ENCODE measurements at places on chromosomes 7 and 10. TPM values are rescaled to one million over a fixed set of nuclear protein-coding genes. Genes with fewer than 3 reads are reported as not detected.

- DNase-seq, result no peak
Measured at GRCh38 chr7:81248420-81248819, 329.6 kb upstream of the SEMA3C start.

- DNase-seq, result no peak
Measured at GRCh38 chr10:128528167-128528566, 401.9 kb upstream of the MKI67 start.

GRCh38 chr7:105487579-105488571 is 34.2 kb downstream of the PUS7 start:
- DNase-seq, result peak; percentile 25

DNA sequence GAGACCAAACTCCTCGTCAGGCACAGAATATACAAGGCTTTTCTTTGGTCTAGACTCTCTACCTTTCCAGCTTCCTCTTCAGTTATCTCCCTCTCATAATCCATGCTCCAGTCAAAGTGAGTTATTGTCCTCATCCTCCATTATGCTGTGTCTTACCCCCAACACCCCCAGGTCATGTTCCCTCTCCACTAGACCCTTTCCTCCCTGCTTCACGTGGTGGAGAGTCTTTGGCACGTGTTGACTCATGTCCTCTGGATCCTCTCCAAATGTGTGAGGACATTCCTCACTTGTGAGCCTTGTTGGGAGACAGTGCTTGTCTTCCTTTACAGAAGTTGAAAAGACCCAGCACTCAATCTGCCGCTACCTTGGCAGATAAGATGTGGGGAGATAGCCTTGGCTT is 36.0 kb upstream of the DLD start:
- no peak for DNase-seq

GRCh38 chr10:123926401-123927264 is 35.0 kb upstream of the CPXM2 start:
- DNase-seq, result no peak

DNA sequence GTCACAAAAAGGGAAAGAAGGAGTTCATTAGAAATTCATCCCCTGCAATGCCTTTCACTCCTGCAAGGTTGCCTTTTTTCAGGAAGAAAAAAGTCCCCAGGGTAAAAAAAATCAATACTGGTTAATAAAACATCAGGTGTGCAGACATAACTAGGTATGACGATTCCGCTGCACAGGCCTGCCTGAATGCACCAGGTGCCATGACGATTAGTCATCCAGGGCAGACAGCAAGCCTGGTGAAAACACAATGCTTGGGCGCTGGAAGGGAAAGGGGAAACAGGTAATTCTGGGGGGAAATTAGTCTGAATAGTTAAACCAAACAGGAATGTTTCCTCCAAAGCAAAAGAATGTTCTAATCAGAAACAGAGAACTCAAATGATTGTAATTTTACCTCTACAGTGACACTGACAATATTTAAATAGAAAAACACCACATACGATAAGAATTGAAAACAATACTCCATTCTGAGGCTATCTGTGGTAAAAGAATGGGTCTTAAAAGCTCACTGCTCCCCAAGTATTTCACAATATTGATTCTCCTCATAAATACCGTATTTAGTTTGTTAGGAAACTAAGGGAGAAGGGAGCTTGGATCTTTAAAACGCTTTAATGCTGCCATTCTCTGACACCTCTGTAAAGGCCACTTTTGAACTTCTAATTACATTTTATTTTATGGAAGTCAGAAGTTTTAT is 45.2 kb downstream of the VPS41 start:
- DNase-seq, result peak; percentile 3

- DNase-seq, result no peak
Measured at GRCh38 chr10:72455889-72456595, 101.3 kb upstream of the DNAJB12 start.

- no peak for DNase-seq
Measured at GRCh38 chr10:92284112-92284704, 6.7 kb downstream of the CPEB3 start.

DNA sequence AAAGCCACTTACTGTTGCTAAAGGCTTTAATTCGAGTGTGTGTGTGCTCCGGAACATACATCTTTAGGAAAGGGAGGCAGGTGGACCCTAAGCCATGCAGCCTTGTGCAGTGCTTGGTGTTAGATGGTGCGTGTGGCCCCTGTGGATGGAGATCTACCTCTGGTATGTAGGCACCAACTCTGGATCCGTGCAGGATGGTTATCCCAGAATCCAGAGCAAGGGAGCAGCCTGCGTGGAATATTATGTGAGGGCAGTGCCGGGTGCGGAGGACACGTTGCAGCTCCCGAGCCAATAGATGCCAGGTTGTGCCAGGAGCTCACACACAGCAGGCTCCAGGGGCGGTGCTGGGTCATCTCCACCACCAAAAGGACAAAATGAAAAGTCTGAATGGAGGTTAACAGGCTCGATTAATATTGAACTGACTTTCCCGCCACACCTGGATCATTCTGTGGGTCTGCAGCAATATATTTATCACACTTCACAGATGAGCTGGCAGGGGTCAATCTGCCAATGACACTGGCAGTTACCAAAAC is 143.0 kb upstream of the NPS start:
- no peak for DNase-seq

GRCh38 chr10:32143302-32143847 is 87.2 kb upstream of the KIF5B start:
- DNase-seq, result no peak

DNA sequence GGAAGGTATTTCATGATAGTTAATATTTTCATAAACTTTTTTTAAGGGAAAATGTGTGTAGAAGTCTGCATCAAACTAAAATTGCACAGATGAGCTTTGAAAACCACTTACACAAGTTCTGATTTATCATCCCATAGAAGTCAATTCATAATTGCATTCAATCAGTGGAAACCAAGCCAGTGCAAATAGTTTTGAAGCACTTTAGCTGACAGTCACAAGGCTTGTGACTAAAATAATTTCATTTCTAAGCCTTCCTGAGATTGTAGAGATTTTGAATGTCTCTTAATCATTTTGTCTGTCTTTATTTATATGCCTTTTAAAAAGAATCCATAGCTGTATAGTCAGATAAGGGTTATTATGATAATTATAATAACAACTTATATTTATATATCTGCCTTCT is 41.4 kb downstream of the EXOC4 start:
- DNase-seq, result no peak

GRCh38 chr7:44769776-44770294 is 21.2 kb downstream of the ZMIZ2 start:
- no peak for DNase-seq

DNA sequence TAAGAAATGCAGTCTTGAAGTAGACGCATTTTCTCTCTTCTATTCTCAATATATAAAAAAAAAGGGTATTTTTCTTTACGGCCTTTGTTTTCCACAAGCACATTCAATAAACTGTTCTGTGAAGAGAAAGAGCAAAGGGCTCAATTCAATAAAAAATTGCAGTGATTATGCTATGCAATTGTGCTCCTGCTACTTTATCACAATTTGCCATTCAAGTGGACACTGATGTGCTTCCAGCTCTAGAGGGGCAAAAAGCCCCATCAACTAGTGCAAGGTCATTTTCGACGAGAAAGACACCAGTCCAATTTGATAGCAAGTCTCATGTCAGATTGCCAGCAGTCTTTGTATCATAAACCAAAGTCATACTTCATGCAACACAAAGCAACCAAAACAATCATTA is 82.6 kb upstream of the THSD7A start:
- no peak for DNase-seq

DNA sequence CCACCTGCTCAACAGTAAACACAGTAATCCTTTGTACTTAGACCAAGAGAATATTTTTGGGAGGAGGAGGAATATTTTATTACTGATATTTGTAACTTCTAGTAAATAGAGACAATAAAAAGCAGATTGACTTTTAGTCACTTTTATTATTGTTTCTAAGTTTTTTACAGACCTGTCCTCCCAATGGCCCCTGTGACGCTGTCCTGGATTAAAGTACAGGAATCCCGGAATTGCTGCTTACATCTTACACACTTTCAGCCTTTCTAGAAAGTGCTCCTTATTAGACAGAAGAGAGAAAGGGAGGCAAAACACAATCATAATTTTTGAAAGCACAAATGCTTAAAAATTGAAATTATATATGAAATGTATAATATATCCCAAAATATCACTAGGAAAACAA is 86.4 kb upstream of the PRKG1 start:
- DNase-seq, result no peak

DNA sequence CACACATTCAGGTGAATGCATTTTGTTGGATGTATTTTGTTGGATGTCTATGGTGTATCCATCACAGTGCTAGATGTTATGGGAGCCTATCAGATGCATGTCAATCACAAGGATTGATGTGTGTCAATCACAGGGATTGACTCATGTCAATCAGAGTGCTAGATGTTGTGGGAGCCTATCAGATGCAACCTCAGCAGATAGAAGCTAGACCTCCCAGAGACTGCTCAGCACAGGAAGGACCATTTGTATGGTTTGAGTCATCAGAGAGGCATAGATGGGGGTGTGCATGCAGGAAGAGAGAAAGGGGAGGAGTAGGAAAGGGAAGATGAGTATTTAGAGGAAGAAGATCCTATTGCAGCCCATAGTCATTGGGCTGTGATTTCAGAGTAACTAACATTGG is 48.3 kb upstream of the PITRM1 start:
- no peak for DNase-seq

DNA sequence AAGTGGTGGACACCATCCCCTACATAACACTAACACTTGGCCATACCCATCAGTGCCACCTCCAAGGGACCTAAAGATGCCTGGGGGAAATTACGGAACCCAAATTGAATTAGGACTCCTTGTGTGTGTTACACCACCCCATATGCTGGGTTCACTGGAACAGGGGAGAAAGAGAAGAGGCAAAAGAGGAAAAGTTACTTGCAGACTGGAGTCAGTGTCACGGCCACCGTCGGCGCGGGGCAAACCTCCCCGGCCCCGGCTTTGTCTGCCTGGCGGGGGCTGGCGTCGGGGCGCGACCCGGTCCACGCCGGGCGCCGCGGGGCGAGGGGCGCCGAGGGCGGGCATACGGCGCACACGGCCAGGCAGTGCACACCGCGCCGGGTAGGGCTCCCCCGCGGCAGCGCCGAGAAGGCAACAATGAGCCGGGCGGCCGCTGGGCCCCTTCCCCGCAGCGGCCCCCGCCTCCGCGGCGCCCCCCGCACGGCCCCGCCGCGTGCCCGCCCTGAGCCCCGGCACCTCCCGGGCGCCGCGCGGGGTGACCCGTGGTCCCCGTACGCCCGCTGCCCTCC is 171.1 kb downstream of the FAM107B start:
- no peak for DNase-seq

GRCh38 chr7:143462045-143462444 is 15.6 kb upstream of the TAS2R41 start:
- no peak for DNase-seq

- DNase-seq, result no peak
Measured at GRCh38 chr10:9009505-9009904, 955.0 kb downstream of the GATA3 start.

- DNase-seq, result no peak
Measured at GRCh38 chr10:117519879-117520278, 22.7 kb upstream of the EMX2 start.

DNA sequence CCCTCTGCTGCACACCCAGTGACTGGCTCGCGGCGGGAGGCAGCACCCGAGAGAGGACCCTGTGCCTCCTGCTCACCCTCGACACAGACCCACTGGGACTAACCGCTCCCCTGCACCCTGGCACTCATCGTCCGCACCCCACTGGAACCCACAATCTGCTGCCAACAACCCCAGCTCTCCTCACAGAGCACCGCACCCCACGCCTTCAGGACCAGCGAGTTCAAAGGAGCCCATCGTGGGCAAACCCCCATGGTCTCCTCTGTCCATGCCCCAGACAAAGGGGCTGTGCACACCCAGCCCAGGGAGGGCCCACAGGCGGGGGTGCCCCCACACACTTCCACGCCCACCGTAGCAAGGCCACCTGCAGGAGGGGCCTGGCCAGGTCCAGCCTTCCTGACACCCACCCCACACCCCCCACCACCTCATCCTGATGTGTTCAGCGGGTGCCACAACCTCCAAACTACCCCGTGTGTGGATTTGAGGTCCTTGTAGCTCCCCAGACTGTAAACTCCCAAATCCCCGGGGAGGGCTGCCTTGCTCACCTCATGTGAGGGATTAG is 14.0 kb downstream of the RASGEF1A start:
- no peak for DNase-seq

DNA sequence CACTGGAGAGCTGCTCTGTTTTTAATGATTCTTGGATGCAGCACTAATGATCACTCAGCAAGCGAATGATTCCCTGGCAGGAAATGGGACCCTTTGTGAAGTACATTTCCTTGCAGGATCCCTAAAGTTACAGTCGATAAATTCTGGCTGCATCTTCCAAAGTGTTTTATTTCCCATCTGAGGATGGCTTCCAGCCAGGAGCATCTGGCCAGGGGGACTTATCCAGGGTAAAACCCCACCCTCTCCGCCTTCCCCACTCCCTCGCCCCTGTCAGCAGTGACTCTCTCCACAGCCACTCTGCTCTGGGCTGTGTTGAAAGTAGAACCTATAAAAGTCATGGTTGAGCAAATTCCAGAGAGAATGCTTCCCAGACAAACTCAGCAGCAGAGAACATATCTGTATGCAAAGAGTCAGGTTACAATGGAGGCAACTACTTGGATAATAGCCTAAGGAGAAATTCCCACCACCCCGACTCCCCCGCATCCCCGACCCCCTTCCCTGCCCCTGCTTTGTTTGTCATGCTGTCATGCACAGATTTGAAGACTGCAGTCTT is 111.0 kb upstream of the ANLN start:
- DNase-seq, result peak; percentile 50

DNA sequence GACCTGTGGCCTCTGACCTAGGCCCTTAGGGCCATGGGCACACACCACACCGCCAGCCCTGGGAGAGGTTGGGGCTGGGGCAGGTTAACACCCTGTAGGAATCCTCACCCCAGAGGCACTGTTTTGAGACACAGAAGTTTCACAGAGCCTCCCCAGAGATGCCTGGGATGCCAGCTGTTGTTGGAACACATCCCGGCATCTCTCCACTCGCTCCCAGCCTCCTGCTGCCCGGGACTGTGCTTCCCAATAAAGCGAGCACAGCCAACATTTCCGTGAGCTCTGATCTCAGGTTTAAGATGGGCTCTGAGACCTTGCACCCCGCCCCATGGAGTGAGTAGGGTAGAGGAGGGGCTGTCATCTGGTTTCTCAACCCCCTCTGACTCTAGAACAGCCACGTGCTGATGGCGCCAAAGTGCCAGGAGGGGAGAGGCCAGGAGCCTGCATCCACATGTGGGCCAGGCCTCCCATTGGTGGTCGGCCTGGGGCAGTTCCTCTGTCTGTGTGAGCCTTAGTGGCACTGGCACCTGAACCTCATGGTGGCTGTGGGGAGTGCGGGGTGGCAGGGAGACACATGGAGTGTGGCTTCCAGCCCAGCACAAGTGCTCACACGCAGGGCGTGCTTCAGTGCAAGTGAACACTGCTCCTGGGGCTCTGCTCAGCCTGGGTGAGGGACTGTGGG is 54.7 kb downstream of the RASGEF1A start:
- DNase-seq, result no peak

The DCLRE1A gene
- polyA plus RNA-seq, result 17.9 TPM

The PPP1R17 gene
- polyA plus RNA-seq, result not detected

The NAT16 gene
- polyA plus RNA-seq, result not detected

The OPN4 gene
- not detected for polyA plus RNA-seq

The FAM171A1 gene
- 93.2 TPM for polyA plus RNA-seq

The ACHE gene
- 2.7 TPM for polyA plus RNA-seq

The SVOPL gene
- polyA plus RNA-seq, result 2.9 TPM

The SBDS gene
- polyA plus RNA-seq, result 116 TPM
